Hepatocyte (in vitro differentiated cells): ENCODE measurements at places on chromosomes 7 and 10.

DNA sequence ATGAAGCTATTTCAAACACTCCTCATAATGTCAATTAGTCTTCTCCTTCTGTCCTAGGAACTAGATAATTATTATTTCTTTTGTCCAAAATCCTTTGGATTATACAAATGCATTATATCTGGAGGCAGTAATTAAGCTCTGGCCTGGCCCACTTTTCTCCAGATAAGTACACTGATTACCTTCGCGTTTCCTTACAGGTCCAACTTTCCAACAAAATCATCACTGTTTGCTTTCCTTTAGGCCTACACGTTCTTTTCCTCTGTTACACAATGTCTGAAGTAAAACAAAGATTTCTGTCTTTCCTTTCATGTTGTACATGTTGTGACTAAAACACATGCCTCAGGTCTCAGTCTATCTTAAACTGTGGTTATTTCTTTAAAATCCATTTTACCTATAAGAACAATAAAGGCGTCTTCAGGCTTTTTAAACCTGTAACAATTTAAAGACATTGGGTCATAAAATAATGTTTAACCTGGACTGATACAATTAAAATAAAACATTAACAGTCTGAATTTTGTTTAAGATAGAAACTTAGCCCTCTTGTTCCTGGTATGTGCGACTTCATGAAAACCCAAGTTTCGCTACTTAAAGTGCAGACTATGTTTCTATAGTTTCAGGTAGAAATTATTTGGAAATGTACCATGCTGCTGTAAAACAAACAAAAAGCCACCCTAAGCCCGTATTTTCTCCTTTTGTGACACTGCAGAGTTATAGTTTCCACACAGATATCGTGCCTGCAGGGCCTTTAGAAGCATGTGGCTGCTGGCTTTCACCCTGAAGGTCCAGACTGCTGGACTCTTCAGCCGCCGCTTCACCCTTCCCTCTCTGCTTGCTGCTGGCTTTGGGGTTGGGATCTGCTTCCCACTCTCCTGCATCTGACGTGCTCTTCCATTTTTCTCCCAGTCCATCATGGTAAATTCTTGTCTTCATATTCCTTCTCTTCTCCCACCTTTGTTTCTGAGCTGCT lies 381.7 kb downstream of the DPP6 start:
- DNase-seq = no peak
- no peak overlapping the region for H3K27ac ChIP-seq
- no peaks in the 10 kb centered on the region for H3K4me1 ChIP-seq
- H3K4me3 ChIP-seq = no peak overlapping the region
- no peaks in the 10 kb centered on the region for H3K36me3 ChIP-seq

- no peak overlapping the region for H3K27ac ChIP-seq
- H3K4me3 ChIP-seq = no peak overlapping the region
- DNase-seq = no peak
- no peaks in the 10 kb centered on the region for H3K4me1 ChIP-seq
- no peaks in the 10 kb centered on the region for H3K36me3 ChIP-seq
These were observed 24.6 kb upstream of the BHLHA15 start for GRCh38 chr7:98186452-98187137.

DNA sequence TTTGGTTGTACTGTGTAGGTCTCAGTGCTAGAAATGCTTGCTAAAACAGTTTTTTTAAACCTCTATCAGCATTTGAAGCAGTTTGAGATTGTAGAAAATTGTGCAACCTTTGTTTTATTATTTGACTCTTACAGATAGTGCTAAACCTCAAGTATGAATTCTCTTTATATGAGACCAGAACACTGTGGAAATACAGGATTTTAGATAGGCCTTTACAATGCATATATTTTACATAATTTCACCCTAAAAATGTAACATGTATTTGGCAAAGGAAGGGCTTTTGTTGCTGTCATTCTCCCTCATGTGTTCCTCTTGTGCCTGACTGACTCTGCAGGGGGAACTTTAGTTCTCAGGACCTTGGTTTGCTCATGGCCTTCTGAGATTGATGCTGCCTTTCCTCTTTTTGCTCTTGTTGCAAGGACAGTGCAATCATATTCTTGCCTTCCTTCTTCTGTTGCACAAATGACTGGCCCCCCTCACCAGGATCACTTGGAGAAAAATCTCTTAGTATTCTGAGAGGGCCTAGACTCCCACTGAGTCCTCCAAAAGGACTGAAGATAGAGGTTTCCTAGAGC lies 188.7 kb downstream of the PPP1R9A start:
- no peaks in the 10 kb centered on the region for H3K27me3 ChIP-seq
- H3K4me3 ChIP-seq = no peak overlapping the region
- H3K27ac ChIP-seq = peak overlapping the region; percentile 3
- H3K36me3 ChIP-seq = no peaks in the 10 kb centered on the region

GRCh38 chr10:49164559-49165188 lies 23.5 kb downstream of the TMEM273 start:
- H3K27me3 ChIP-seq = peaks cover 3% of the 10 kb centered on the region
- H3K4me1 ChIP-seq = no peaks in the 10 kb centered on the region

- H3K4me3 ChIP-seq = peak overlapping the region; percentile 72
- peaks cover 17% of the 10 kb centered on the region for H3K4me1 ChIP-seq
- H3K27ac ChIP-seq = peak overlapping the region; percentile 46
- DNase-seq = peak; percentile 35
- no peaks in the 10 kb centered on the region for H3K36me3 ChIP-seq
These were observed 569 bp downstream of the CAV1 start for GRCh38 chr7:116525298-116525912.

GRCh38 chr7:34013421-34013820 lies 108.1 kb downstream of the BMPER start:
- DNase-seq = no peak
- no peaks in the 10 kb centered on the region for H3K4me1 ChIP-seq
- H3K36me3 ChIP-seq = no peaks in the 10 kb centered on the region
- H3K4me3 ChIP-seq = no peak overlapping the region
- H3K27ac ChIP-seq = no peak overlapping the region
- H3K27me3 ChIP-seq = no peaks in the 10 kb centered on the region

- no peak overlapping the region for H3K27ac ChIP-seq
- H3K36me3 ChIP-seq = no peaks in the 10 kb centered on the region
- DNase-seq = no peak
- no peaks in the 10 kb centered on the region for H3K4me1 ChIP-seq
- no peaks in the 10 kb centered on the region for H3K27me3 ChIP-seq
These were observed 212.6 kb downstream of the CHCHD3 start for GRCh38 chr7:132869166-132869861.

DNA sequence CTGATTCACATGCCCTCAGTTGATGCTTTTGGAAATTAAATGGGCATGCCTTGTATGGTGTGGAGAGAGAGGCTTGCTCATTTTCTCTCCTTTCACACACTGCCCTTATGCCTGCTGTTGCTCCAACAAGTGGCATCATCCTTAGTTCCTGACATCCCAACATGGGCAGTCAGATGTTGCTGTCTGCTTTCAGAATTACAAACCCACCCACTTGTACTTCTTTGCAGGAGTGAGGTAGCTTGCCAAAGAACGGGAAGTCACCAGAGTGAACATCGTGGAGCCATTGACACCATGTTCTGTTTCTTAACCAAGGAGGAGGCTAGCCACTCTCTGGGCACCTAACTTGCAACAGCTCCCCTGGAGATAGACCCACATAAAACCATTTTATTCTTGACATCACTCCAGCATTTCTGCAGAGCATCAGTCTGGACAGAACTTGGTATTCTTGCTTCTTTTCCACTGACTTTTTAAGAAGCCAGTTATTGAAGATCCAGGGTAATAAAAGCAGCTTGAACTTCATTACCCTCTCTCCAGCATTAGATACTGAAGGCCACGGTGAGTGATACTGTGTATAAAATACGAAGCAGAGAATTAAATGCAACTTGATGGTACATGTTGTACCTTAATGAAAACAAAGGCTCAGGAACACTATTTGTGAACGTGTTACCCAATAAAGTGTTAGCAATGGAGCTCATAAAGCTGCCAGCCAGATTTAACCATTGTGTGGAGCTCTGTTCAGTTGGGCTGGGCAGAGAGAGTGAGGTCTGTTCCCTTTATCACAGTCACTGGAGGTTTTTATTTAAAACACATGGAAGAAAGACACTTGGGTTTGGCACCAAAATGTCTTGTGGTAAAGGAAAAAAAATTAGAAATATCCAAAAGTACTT lies 195.8 kb upstream of the HABP2 start:
- no peaks in the 10 kb centered on the region for H3K36me3 ChIP-seq
- no peak for DNase-seq
- no peaks in the 10 kb centered on the region for H3K27me3 ChIP-seq
- H3K4me1 ChIP-seq = peaks cover 9% of the 10 kb centered on the region
- no peak overlapping the region for H3K27ac ChIP-seq

GRCh38 chr7:137017221-137017620 lies 148.8 kb downstream of the CHRM2 start:
- H3K27ac ChIP-seq = no peak overlapping the region
- no peak overlapping the region for H3K4me3 ChIP-seq
- H3K36me3 ChIP-seq = no peaks in the 10 kb centered on the region
- H3K4me1 ChIP-seq = no peaks in the 10 kb centered on the region
- no peaks in the 10 kb centered on the region for H3K27me3 ChIP-seq

GRCh38 chr10:44682507-44682906 lies 228.6 kb upstream of the TMEM72 start:
- DNase-seq = no peak
- no peak overlapping the region for H3K27ac ChIP-seq
- H3K27me3 ChIP-seq = no peaks in the 10 kb centered on the region
- H3K4me3 ChIP-seq = no peak overlapping the region
- no peaks in the 10 kb centered on the region for H3K36me3 ChIP-seq

- no peak overlapping the region for H3K27ac ChIP-seq
- H3K36me3 ChIP-seq = no peaks in the 10 kb centered on the region
- no peaks in the 10 kb centered on the region for H3K27me3 ChIP-seq
- H3K4me3 ChIP-seq = no peak overlapping the region
These were observed 148.4 kb upstream of the KAT6B start for GRCh38 chr10:74677951-74678350.

DNA sequence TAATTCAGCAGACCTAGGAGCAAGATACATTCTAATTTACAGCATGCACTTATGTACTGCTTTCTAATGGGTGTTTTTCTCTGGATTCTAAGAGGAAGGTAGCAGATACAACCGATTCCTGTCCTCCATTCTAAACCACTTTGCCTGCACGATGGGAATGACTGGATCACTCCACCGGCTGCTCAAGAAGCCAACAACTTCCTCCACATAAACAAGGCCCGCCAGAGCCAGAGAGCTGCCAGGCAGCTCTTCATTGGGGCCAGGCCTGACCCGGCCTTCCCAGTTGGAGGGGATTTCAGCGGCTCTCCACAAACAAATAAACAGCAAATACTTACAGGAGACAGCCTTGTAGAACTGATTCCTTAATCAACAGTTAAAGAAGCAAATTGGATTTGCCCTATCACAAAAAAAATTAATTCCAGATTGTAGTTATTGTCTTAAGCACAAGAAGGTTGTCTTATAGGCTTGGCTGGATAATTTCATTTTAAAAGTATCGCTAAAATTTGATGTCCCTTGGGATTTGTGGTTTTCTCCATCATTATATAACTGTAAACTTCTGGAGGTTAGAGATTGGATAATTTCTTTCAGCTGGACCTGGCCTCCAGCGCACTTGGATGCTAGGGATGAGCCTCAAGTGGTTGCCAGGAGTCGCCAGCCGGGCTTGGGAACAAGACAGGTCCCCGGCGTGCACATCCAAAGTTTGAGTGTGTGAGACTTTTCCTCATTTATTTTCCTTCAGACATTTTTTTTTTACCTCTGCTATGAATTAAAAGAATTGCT lies 20.9 kb downstream of the EBF3 start:
- no peak for DNase-seq
- H3K36me3 ChIP-seq = no peaks in the 10 kb centered on the region
- no peak overlapping the region for H3K4me3 ChIP-seq

DNA sequence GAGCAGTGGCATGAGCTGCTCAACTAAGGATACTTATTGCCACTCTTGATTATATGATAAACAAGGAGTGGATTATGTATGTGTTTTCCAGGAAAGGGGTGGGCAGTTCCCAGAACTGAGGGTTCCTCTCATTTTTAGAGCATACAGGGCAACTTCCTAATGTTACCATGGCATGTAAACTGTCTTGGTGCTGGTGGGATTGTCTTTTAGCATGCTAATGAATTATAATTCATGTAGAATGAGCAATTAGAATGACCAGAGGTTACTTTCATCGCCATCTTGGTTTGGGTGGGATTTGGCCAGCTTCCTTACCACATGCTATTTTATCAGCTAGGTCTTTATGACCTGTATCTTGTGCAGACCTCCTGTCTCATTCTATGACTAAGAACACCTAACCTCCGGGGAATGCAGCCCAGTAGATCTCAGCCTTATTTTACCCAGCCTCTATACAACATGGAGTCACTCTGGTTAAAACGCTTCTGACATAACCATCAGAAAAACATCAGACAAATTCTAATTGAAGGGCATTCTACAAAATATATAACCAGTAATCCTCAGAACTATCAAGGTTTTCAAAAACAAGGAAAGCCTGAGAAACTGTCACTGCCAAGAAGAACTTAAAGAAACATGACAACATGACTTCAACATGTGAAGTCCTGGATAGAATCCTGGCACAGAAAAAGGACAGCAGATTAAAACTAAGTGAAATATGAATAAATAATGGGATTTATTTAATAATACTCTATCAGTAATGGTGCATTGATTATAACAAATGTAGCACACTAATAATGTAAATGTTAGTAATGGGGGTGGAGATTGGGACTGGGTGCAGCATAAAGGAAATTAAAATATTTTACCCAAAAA lies 365.0 kb downstream of the SEMA3D start:
- no peak overlapping the region for H3K27ac ChIP-seq
- H3K36me3 ChIP-seq = no peaks in the 10 kb centered on the region
- H3K4me1 ChIP-seq = no peaks in the 10 kb centered on the region
- H3K4me3 ChIP-seq = no peak overlapping the region
- H3K27me3 ChIP-seq = no peaks in the 10 kb centered on the region

GRCh38 chr7:44541-44896 lies 147.9 kb upstream of the FAM20C start:
- no peak for DNase-seq
- no peaks in the 10 kb centered on the region for H3K36me3 ChIP-seq

GRCh38 chr10:125992254-125992653 lies 95.9 kb downstream of the FANK1 start:
- H3K36me3 ChIP-seq = no peaks in the 10 kb centered on the region
- H3K4me3 ChIP-seq = no peak overlapping the region
- H3K27ac ChIP-seq = no peak overlapping the region
- H3K27me3 ChIP-seq = no peaks in the 10 kb centered on the region

- H3K4me3 ChIP-seq = no peak overlapping the region
- no peak overlapping the region for H3K27ac ChIP-seq
- peaks cover 16% of the 10 kb centered on the region for H3K4me1 ChIP-seq
These were observed 12.9 kb downstream of the SEC31B start for GRCh38 chr10:100506596-100507356.

DNA sequence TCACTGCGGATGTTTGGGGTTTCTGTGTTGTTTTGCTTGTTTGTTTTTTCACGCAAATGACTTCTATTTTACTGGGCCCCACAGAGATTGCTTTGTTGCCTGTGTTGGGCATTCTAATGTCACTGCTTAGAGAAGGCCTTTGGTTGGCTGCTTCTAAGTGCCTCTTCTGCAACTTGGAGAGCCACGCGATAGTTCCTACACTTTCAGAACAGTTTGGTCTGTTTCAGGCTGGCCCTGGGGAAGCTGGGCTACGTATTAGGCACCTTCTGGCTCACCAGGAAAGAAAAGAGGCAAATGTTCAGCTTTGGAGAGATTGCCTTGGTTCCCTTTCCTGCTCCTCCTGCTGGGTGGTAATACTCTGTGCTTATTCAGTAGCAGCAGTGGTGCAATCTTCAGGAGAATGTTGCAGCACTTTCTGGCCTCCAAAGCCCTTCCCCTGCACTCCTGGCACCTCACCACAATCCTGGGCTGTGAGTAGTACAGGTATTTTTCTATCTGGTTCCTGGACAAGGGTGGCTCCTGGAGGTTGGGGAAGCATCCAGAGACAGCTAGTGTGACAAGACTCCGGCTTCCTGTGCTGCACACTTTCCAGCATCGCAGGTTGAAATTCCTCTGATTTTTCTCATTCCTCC lies 1.2 kb downstream of the ANTXRL start:
- peaks cover 5% of the 10 kb centered on the region for H3K27me3 ChIP-seq
- no peak overlapping the region for H3K4me3 ChIP-seq
- no peak for DNase-seq
- H3K36me3 ChIP-seq = no peaks in the 10 kb centered on the region
